ENCODE measurements at places on chromosomes 3 and 15.

DNA sequence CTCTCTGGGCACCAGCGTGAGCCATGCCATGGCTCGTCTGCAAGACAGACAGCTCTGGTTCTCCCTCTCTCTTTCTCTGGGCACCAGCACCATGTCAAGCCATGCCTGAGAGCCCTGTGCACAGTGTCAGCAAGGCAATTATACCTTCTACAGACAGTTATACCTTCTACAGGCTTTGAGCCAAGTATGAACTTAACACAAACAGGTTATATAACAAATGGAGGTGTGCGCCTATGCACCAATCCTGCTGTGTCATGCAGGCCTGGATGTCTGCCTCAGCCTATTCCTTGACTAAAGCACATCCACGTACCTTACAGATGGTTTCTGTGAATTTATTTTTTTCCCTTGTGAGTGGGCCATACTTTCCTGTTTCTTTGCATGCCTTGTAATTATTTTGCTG lies 5.9 kb upstream of the FBXL2 start:
- no peak for DNase-seq

DNA sequence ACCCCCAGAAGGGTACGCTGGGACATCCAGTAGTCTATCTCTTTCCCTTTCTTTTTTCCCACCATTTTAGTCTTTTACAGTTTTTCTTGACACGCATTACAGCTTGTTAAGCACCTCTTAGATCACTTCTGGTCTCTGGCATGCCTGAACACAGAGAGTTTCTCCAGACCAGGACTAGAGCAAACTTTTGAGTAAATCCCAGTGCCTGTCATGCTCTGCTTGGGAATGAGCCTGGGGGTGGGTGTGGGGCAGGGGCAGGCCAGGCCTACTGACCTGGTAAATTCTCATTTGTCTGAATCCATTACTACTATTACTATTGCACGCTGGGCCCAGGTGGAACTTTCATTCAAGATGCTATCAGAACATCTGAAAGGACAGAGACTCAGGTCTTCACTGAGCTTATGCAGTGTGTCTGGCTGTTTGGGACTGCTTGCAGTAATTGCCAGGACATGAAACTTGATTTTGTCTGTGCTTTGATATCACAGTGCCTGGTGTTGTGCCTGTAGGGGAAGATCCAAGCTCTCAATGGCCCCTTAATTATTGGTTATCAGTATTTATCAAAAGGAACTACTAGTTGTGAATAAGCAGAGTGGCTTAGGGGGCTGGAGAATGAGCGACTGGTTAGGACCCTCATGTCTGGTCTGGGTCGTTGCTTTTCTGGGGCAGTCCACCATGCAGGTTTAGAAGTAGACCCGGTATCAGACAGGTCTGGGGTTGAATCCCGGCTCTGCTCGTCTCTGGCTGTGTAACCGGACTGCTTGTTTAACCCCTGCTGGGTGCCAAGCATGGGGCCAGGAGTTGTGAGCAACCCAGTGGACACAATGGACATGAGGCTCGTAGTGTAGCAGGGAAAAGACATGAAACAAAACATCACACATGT lies 196.1 kb upstream of the TLE3 start:
- DNase-seq, result no peak

DNA sequence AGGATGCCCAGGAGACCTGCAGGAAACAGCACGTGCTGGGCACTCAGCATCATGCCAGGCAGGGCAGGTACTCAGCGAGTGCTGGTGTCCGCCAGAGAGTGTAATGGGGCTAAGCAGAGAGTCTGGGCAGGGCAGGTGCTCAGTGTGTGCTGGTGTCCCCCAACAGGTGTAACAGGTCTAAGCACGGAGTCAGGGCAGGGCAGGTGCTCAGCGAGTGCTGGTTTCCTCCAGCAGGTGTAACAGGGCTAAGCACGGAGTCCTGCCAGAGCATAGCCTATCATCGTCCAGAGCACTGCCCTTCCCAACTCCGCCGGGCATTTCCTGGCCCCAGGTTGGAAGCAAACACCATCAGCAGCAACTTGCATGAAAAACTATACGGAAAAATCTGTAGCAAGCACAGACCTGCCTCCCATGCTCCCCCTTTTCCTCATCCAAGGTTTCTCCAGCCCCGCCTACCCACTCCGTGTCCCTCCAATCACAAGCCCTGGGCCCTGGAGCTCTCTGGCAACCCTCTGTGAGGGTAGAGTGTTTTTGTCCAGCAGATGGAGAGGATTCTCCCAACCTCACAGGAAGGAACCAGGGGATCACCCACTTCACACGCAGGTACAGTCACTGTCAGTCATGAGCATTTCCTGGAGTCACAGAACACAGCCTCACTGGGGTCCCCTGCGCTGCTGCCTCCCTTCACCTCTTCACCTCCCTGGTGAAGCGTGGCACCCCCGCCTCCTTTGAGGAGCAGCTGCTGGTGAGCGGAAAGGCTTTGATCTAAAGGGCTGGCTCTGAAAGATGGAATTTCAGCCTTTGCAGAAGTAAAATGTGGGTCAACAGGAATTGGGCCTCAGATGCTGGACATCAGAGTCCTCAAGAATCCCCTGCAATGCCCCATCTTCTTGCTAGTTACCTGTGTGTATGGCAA lies 302.5 kb downstream of the OCA2 start:
- no peak for DNase-seq

- DNase-seq, result no peak
Observed at GRCh38 chr15:22911306-22911705, 68.9 kb downstream of the CYFIP1 start.

DNA sequence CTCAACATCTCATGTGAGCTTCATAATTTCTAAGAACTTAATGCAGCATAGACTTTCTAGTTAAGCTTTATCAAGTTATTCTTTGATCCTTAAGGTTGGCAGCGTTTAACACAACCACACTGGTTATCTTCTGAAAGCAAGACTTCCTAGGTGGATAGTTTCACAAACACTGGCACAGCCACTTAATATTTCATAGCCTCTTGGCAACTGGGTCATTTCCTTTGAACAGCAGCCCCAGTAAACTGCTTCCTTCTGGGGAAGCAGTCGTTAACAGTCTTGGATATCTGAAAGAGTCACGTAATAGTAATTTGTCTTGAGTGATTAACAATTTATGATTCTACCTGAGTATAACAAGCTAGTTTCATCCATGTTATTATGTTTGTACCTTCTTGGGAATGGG lies 45.9 kb upstream of the ABHD10 start:
- DNase-seq, result no peak

- no peak for DNase-seq
Observed at GRCh38 chr3:161388855-161389254, 17.5 kb upstream of the SPTSSB start.

GRCh38 chr3:148881286-148881685 lies 16.2 kb downstream of the CPA3 start:
- no peak for DNase-seq

DNA sequence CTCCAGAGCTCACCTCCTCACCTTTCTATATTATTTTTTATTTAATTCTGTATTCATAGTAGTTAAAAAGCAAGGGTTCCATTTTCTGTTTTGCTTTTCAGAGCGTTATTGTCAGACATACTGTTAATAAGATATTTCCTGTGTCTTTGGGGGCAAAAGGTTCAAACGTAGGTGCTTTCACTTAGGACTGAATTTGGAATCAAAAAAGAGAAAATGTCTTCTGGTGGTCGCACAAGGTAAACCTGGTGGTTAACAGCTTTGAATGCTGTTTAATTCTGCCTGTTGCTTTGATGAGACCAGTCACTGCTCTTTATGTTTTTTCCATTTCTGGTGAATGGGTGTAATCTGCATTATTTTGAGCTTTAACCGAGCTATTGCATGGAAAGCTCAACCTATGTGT lies 212.5 kb downstream of the TCF12 start:
- DNase-seq, result no peak

DNA sequence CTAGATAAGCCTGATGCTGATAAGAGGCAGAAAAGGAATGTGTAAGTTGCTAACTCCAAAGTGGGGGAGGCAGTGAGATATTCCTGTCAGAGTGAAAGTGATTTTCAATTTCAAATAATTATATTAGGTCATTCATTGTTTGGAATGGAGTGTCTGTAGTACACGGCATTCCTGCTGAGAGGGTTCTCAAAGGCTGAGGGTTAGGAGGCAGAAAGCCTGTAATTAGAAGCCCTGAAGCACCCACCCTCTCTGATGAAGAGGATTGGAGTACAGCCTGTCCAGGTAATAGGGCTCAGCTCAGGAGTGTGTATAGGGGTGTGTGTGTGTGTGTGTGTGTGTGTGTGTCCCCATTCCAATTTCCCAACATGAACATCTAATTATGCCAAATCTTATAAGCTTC lies 486.8 kb downstream of the MAGI1 start:
- DNase-seq, result no peak

GRCh38 chr3:170680593-170680992 lies 94.7 kb upstream of the SLC7A14 start:
- DNase-seq, result no peak

DNA sequence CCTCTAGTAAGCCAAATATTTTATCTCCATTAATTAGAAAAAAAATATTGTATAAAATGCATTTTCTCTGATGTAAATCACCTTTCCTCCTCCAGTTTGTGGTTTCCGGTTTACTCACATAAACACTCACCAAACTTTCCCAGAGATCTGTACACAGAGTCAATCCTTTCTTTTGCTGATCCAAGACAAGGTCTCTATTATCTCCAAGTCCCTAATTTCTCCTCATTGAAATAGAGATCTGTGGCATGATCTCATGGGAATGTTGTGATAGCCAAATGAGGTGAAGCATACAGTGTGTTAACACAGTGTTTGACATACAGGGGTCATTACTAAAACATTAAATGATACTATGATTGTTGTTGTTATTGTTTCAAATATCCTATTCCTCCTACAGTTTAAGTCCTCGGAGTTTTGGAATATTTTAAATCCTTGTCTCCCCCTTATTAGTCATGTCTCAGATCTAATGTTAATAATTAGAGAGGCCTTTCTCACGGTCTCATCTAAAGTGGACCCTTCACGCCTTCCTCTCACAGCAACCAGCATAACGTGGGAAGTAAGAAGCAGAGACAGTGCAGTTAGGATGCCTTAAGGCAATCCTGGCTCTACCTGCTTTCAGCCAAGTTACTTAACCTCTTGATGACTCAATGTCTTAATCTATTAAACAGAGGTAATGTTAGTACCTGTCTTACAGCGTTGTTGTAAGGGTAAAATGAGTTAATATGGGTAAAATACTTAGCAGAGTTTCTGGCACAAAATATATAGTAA lies 333.3 kb downstream of the GRM7 start:
- DNase-seq, result no peak

GRCh38 chr15:90872486-90873184 lies 4.2 kb downstream of the FURIN start:
- DNase-seq, result peak; percentile 70

All from GM10248 (cell line).